Gastroesophageal sphincter (tissue), 4 donors: ENCODE measurements at places on chromosomes 5 and 9.

- peaks cover 85% of the 10 kb centered on the region for H3K27me3 ChIP-seq
- H3K4me1 ChIP-seq: no peaks in the 10 kb centered on the region
- H3K27ac ChIP-seq: peak overlapping the region; percentile 12
- no peak overlapping the region for H3K4me3 ChIP-seq
- H3K36me3 ChIP-seq: no peaks in the 10 kb centered on the region
Observed at GRCh38 chr5:73311291-73312110, 137.1 kb downstream of the FOXD1 start.

GRCh38 chr9:324971-325370 lies 110.3 kb downstream of the DOCK8 start:
- no peak overlapping the region for H3K27ac ChIP-seq
- H3K36me3 ChIP-seq: peaks cover 20% of the 10 kb centered on the region

GRCh38 chr9:90987566-90987965 lies 185.9 kb downstream of the SYK start:
- no peaks in the 10 kb centered on the region for H3K4me1 ChIP-seq
- H3K27ac ChIP-seq: no peak overlapping the region
- H3K27me3 ChIP-seq: no peaks in the 10 kb centered on the region
- H3K36me3 ChIP-seq: no peaks in the 10 kb centered on the region
- no peak overlapping the region for H3K4me3 ChIP-seq

- no peaks in the 10 kb centered on the region for H3K36me3 ChIP-seq
- H3K27ac ChIP-seq: no peak overlapping the region
- peaks cover 85% of the 10 kb centered on the region for H3K27me3 ChIP-seq
- no peaks in the 10 kb centered on the region for H3K4me1 ChIP-seq
Observed at GRCh38 chr9:132975961-132976360, 2.5 kb upstream of the GFI1B start.

- no peaks in the 10 kb centered on the region for H3K4me1 ChIP-seq
- H3K27ac ChIP-seq: no peak overlapping the region
- no peaks in the 10 kb centered on the region for H3K36me3 ChIP-seq
- H3K4me3 ChIP-seq: no peak overlapping the region
- no peaks in the 10 kb centered on the region for H3K27me3 ChIP-seq
Observed at GRCh38 chr5:89435347-89435746, 552.4 kb upstream of the MEF2C start.

DNA sequence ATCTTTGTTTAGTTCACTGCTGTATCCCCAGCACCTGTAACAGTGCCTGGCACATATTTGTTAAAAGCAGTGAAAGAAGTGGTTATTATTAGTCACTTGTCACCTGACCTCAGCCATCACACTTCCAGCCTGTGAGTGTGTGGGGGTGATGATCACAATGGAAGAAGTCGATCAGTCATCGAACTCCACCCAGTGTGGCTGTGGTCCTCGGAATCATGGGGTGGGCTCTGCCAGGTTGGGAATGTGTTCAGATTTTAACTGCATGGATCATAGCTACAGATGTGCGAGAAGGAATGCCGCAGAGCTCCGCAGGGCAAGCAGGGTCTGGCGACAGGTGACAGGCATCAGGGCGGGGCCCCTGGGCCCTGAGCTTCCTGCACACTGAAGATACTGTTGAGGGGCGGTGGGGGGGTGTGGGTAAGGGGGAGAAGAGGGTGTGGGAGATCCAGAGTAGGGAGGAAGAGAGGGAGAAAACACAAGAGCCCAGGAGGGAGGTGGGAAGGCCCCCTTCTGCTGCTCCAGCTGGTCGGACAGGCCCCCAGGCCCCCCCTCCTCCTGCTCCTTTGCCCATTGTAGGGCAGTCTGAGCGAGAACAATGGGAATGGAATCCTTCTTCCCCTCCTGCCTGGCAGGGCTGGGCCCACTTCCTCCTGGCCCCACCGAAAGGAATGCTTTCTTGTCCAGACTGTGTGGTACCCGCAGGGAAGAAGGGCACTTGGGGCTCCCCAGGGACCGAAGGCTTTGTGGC lies 89.6 kb downstream of the SPRY4 start:
- ATAC-seq: no peak
- H3K27me3 ChIP-seq: no peaks in the 10 kb centered on the region
- H3K36me3 ChIP-seq: no peaks in the 10 kb centered on the region
- no peak overlapping the region for H3K4me3 ChIP-seq

DNA sequence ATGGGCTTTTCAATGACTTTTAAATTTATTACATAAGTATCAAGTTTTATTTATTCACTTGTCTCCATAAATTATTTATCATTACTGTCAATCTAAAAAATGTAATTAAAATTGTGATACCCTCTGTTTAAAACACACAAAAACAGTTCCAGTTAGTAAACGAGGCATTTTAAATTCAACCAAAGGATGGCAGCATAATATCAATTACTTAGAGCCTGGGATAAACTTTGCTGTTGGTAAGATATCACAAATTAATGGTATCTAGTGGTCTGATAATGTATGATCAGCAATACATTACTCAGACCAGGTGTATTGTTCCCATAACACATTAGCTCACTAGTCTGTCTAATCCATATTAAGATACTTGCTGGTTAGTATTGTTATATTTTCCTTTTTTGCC lies 9.6 kb upstream of the IFNE start:
- no peaks in the 10 kb centered on the region for H3K36me3 ChIP-seq
- no peaks in the 10 kb centered on the region for H3K4me1 ChIP-seq
- no peak for ATAC-seq
- H3K27ac ChIP-seq: no peak overlapping the region

DNA sequence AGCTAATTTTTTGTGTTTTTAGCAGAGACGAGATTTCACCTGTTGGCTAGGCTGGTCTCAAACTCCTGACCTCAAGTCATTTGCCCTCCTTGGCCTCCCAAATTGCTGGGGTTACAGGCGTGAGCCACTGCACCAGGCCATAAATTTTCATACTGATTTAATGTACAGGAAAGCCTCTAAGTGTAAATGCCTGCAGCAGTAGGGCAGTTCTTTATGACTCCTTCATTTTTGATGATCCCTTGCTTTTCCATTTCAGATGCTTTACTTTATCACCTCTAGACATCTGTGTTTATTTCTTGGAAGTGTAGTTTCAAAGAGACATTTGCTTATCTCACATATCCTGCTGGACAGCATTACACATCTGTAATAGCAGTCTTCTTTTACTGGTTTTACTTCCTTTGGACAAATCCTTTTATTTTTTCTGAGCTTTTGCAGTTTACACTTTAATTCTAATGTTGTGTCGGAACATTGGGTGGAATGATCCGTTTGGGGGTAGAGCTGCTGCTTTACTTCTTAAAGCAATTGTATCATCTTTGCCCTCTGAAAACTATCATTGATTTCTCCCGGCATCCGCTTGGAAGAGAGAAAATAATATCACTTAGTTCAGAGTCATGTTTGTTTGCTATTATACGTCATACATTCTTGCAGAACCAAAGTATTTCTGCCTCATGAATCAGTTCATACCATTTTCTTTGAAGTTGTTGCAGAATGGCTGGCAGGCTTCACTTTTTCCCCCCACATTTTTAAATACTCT lies 36.0 kb downstream of the SCGB3A1 start:
- H3K27ac ChIP-seq: no peak overlapping the region
- ATAC-seq: no peak
- peaks cover 4% of the 10 kb centered on the region for H3K36me3 ChIP-seq
- no peaks in the 10 kb centered on the region for H3K27me3 ChIP-seq
- no peaks in the 10 kb centered on the region for H3K4me1 ChIP-seq

- no peaks in the 10 kb centered on the region for H3K4me1 ChIP-seq
- no peak overlapping the region for H3K27ac ChIP-seq
- H3K4me3 ChIP-seq: no peak overlapping the region
- ATAC-seq: no peak
Observed at GRCh38 chr9:15007698-15008097, 97.5 kb upstream of the FREM1 start.

DNA sequence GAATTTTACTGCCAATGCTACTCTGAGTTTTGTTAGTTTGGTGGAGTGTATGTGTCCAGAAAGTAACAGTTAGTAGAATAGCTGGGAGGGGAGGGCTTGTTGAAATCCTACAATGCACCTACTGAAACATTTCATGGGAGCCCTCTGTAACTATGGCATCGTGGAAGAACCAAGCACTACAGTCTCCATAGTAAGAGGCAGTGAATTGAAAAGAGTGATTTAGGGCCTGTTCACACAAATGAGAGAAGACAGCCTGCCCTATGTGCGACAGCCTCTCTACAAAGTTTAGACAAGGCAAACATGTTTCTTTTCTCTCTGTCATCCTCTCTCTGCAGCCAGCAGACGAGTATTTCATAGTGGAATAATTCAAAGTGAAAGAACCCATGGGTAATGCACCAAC lies 676.6 kb downstream of the BRINP1 start:
- H3K4me3 ChIP-seq: no peak overlapping the region
- H3K36me3 ChIP-seq: no peaks in the 10 kb centered on the region
- ATAC-seq: no peak
- H3K27me3 ChIP-seq: no peaks in the 10 kb centered on the region

DNA sequence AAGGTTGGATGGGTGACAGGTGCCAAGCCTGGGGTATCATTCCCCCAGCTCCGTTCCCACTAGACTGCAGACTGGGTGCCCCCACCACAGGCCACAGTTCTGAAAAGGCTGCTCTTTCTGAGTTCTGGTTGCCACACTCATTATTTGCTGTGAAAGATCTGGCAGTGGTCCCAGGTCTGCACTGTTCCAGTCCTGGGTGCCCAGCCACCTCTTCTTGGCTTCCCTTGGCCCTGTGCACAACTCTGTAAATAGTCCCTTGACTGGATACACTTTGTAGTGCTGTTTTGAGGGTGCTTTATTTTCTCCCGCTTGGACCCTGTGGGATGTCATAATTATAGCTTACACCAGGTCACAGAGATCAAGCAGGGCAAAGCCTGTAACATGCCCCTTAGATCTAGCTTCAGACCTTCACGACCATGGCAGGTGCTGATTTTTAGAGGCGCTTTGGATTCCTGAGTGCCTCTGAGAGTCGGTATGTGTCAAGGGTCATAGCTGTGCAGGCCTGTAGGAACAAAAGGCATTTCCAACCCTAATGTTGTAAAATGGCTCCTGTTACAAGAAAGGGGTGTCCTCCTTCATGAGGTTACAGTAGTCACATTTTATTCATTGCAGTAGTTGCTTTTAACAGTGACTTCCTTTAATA lies 344.9 kb downstream of the ICE1 start:
- no peak for ATAC-seq
- H3K27ac ChIP-seq: no peak overlapping the region
- no peaks in the 10 kb centered on the region for H3K36me3 ChIP-seq
- no peak overlapping the region for H3K4me3 ChIP-seq

- H3K36me3 ChIP-seq: no peaks in the 10 kb centered on the region
- no peak overlapping the region for H3K4me3 ChIP-seq
- H3K27me3 ChIP-seq: no peaks in the 10 kb centered on the region
- no peak for ATAC-seq
- no peak overlapping the region for H3K27ac ChIP-seq
Observed at GRCh38 chr9:99411479-99412115, 189.5 kb downstream of the SEC61B start.

GRCh38 chr5:174295702-174296436 lies 250.4 kb downstream of the NSG2 start:
- H3K4me1 ChIP-seq: no peaks in the 10 kb centered on the region
- ATAC-seq: no peak
- peaks cover 16% of the 10 kb centered on the region for H3K27me3 ChIP-seq
- H3K27ac ChIP-seq: no peak overlapping the region
- no peak overlapping the region for H3K4me3 ChIP-seq

DNA sequence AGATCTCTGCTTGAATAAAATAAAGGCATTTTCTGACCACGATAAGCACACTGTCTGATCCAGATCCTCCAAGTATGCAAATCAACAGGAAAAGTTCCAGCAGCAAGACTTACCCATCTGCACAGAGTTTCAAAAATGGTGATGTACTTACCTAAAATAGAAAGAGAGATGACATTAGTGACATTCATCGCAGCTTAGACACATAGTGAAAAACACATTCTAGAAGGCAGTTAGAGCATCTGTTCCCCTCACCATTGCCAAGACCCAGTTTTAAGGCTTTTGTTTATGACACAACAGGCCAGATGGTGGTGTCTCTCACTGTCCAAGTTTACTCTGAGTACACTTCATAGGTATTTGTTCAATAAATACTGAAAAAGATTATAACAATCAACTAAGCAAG lies 207.7 kb downstream of the PDE4D start:
- H3K36me3 ChIP-seq: no peaks in the 10 kb centered on the region
- peak overlapping the region; percentile 18 for H3K27ac ChIP-seq
- H3K4me3 ChIP-seq: no peak overlapping the region
- no peaks in the 10 kb centered on the region for H3K4me1 ChIP-seq
- peak; percentile 34 for ATAC-seq

DNA sequence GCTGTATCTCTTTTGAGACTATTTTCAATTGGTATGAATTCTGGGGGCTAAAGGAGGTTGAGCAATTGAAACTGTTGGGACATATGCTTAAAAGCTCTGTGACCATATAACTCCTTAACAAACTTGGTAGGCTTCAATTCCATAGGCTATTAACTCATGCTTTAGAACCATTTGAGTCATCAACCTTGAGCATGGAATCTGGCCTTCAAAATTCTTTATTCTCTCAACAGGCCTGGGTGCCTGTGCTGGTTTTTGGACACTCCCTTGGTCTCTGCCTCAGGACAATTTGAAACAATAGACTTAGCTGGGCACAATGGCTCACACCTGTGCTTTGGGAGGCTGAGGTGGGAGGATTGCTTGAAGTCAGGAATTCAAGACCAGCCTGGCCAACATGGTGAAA lies 61.4 kb upstream of the EPB41L4A start:
- ATAC-seq: no peak
- H3K36me3 ChIP-seq: no peaks in the 10 kb centered on the region
- H3K27me3 ChIP-seq: no peaks in the 10 kb centered on the region
- no peaks in the 10 kb centered on the region for H3K4me1 ChIP-seq
- H3K27ac ChIP-seq: no peak overlapping the region

- no peaks in the 10 kb centered on the region for H3K4me1 ChIP-seq
- H3K4me3 ChIP-seq: no peak overlapping the region
Observed at GRCh38 chr9:129623331-129623730, 2.4 kb upstream of the C9orf50 start.

DNA sequence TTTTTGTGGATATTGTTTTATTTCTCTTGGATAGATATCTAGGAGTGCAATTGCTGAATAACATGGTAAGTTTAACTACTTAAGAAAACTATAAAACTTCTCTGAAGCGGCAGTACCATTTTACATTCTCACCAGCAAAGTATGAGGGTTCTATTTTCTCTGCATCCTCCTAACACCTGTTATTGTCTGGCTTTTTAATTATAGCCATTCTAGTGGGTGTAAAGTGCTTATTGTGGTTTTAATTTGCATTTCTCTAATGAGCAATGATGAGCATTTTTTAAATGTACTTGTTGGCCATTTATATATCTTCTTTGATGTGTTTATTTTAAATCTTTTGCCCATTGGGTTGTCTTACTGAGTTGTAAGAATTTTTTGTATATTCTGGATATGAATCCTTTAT lies 28.7 kb downstream of the SMIM32 start:
- ATAC-seq: no peak
- no peaks in the 10 kb centered on the region for H3K27me3 ChIP-seq
- peaks cover 38% of the 10 kb centered on the region for H3K36me3 ChIP-seq
- no peak overlapping the region for H3K4me3 ChIP-seq

DNA sequence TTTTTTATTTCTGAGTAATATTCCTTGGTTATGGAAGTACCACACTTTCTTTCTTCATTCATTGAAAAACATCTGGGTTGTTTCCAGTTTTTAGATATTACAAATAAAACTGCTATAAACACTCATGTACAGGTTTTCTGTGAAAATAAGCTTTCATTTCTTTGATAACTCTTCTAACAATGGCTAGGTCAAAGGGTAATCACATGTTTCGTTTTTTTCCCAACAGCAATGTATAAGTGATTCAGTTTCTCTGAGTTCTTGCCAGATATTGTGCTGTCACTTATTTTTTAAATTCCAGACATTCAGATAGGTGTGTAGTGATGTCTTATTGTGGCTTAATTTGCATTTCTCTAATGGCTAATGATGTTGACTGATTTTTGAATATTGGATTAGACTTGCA lies 16.7 kb upstream of the TNPO1 start:
- no peak overlapping the region for H3K4me3 ChIP-seq
- no peak overlapping the region for H3K27ac ChIP-seq
- no peaks in the 10 kb centered on the region for H3K27me3 ChIP-seq
- no peaks in the 10 kb centered on the region for H3K4me1 ChIP-seq
